Right hindlimb (tissue), 1 donor: ENCODE measurements at places on chromosomes 3 and 15.
A peak's percentile ranks its signal among the peaks of the same experiment; 100 is the strongest.

DNA sequence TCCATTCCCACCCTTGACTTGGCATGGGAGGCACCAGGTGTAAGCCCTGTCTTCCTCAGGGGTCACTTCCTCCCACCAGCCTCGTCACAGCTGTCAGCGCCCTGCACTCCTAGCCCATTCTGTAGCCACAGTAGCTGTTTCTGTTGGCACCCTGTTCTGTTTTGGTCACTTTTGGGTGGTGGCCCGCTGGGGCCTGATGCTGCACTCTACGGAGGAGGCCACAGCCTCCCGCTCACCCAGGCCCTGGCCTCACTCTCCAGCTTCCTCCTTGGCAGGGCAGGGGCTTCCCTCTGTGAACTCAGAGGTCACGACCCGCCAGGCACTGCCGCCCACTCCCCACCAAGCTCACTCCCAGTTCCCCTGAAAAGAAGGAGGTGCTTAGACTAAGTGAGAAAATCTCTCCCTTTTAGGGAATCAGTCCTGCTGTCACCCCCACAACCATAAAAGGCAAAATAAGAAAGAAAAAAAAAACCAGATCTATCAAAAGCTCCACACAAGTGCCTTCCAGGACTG, 68.4 kb downstream of the MGLL start:
- DNase-seq = no peak

DNA sequence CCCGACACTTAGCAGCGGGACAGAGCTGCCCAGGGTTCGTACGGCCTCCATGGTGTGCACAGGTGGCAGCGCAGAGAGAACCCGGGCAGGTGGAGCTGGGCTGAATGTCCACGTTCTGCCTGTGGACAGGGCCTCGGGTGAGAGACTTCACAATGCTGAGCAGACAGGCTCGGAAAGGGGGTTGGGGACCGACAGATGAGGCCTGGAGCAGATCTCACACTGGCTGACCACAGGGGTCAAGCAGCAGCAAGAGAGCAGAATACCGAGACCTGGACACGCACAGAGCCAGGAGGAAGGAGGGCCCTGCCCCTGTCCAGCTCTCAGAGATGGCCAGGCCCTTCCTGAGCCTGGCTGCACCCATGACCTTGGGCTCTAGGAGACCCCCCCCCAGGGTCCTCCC, 83.0 kb downstream of the VGLL4 start:
- no peak for DNase-seq

DNA sequence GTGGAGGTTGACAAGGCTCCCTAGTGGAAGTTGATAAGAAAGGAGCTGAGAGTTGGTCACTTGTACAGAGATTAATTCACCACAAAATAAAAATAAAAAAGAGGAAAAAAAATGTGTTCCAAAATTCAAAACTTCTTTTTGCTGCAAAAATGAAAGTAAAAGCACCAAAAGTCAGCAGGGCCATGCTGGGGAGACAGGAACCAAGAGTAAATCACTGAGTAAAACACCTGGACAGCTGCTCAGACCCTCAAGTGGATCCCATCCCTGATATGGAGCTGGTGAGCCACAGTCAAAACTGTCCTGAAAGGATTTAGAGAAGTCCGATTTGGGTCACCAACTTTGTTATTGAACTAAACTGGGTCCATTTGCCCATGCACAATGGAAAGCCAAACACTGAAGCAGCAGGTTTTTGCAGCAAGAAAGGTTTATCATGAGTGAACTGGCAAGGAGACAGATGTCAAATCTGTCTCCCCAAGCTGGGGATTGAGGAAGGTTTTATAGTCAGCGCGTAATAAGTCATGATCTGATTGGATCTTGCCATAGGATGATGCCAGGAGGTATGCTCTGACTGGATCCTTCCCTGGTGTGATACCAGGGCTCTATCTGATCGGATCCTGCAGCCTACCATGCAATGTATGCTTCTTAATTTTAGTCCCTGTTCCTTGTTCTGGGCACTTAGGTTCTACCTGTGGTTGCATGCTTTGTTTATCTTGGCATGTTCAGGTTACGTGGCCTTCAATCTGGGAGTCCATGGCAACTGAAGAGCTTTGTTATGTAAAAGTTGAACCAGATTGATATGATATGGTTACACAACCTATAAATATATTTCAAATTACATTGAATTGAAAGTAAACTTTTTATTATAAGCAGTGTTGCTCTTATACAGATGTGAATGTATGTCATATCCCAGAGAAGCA, 313.2 kb downstream of the POLQ start:
- DNase-seq = no peak

DNA sequence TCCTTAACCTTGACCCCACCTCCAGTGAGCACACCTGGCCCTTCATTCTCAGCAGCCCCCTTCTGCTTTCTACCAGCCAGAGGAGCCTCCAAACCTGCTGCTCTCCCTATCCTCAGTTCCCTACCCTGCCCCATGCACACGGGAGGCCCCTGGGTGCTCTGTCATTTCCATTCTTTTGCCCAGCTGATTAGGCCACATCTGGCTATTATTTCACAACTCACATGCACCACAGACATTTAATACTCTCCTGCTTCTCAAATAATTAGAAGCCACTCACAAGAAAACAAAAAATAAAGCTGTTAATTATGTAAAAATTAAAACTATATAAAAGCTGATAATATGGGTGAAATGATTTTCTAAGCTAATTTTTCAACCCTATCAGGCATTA, 50.7 kb downstream of the MYLK start:
- DNase-seq = no peak

DNA sequence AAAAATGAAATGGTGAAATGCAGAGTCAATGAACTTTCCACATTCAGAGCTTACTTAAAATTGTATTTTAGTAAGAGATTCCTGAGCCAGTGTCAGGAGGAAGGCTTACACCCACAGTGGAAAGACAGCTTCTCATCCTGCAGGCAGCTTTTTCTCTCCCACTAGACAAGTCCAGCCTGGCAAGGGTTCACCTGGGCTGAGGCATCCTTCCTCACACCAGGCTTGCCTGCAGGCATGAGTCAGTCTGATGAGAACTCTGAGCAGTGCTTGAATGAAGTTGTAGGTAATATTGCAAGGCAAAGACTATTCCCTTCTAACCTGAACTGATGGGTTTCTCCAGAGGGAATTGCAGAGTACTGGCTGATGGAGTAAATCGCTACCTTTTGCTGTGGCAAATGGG, 3.1 kb downstream of the CCR4 start:
- DNase-seq = no peak

- no peak for DNase-seq
Measured at GRCh38 chr3:184261854-184262763, 756 bp upstream of the CAMK2N2 start.

DNA sequence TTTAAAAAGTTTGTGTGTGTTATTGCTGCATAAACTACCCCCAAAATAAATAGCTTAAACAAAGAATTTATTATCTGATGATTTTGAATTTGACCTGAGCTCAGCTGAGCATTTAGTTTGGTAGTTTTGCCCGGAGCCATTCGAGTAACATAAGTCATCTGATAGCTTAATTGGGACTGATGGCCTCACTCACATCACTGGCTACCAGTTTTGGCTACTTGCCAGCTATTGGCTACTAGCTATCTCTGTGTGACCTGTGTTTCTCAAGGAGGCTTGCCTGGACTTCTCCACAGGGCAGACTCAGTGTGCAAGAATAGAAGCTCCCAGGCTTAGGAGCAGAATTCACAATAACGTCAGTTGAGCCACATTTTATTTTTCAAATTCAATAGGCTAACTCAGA, 9.0 kb downstream of the CNTN3 start:
- DNase-seq = no peak

DNA sequence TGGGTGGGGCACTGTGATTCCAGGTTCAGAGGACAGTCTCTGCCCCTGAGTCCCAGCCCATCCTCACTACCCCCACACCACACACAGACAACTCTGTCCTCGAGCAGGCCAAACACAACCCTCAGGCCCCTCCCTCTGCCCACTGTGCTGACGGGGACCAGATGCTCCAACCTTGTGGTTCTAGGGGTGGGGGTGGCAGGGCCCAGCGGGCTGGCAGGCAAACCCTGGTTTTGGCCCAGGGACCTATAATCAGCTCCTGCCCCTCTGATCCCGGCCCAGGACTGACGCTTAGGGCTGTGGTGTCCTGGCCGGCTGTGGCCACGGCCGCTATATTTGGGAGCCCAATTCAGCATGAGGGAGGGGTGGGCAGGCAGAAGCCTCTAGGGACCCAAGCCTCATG, 5.0 kb upstream of the MYL3 start:
- peak; percentile 73 for DNase-seq

DNA sequence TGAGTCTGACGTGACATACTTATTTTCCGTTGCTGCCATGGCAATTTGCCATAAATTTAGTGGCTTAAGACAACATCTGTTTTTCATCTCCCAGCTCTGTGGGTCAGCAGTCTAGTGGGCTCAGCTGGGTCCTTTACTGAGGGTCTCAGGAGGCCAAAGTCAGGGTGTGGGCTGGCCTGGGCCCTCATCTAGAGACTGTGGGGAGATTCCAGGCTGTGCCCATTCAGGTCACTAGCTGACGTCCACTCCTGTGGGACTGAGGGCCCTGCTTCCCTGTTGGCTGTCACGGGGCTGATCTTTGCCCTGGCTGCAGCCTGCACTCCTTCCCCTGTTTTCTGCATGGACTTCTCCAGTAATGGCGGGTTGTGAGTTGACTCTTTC, 19.1 kb downstream of the FGD5 start:
- DNase-seq = peak; percentile 25

- DNase-seq = no peak
Measured at GRCh38 chr3:145959457-145960088, 201.4 kb downstream of the PLOD2 start.

- DNase-seq = no peak
Measured at GRCh38 chr3:152486364-152486763, 217.6 kb downstream of the MBNL1 start.

DNA sequence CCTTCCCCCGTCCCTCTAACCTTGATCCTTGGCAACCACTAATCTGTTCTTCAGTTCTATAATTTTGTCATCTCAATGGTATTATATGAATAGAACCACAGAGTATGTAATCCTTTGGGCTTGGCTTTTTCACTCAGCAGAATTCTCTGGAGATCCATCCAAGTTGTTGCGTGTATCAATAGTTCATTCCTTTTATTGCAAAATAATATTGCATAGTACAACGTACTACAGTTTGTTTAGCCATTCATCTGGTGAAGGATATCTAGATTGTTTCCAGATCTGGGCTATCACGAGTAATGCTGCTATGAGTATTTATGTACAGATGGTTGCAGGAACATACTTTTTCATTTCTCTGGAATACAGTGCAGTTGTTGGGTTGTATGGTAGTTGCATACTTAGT, 76.2 kb downstream of the PLXNA1 start:
- DNase-seq = no peak

DNA sequence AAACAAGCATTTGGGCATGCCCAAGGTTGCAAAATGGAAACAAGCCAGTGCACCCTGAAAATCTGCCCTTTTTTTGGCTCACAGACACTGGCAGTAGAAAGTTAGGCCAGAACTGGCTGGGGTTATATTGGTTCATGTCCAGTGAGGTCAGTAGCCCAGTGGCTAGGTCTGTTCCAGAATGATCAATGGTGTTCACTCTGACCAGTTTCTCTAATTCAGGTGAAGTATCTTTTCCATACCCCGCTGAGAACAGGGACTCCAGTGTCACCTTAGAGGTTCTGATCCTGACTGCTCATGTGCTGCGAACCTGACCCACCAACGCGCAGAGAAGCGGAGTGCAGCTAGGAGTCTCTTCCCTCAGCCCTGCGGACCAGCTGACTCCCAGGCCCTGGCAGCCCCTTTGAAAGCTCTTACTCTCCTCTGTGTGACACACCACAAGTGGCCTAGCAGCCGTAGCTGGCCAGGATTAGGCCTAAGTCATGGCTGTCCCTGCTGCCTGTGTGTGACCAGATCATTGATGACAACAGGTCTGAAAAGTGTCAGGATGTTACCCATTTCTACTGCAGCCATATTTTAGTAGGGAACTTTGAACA, 123.5 kb downstream of the GHSR start:
- no peak for DNase-seq

DNA sequence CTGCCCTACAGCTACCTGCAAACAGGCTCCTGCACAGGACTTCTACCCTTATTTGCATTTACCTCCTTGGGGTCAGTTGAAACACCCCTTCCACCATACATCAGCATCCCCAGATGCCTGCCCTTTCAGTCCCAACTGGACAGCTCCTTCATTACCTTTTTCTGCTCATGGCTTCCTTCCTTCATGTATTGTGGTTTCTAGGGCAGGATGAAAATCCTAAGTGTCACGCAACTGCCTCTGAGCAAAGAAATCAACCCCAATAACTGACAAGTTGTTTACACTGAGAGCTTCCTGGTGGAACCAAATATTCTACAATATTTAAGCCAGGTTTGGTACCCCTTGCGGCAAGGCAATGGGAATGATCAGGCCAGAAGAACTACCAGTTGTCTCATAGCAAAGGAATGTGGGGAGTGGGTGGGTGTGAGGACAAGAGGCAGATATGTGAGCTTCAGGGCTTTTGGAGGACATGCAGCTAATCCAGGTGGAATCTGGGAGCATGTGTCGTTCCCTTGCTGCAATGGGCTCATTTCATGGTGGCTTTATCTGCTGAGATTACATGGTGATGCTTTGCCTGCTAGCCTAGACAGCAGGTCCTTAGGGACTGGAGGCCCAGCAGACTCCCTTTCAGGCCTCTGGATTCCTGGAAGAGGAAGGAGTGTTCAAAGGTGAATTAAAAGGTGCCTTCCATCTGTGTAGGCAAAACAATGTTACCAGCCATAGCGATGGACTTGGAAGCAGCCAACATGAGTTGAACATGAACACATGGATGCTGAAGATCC, 34.9 kb downstream of the PPCDC start:
- peak; percentile 19 for DNase-seq

DNA sequence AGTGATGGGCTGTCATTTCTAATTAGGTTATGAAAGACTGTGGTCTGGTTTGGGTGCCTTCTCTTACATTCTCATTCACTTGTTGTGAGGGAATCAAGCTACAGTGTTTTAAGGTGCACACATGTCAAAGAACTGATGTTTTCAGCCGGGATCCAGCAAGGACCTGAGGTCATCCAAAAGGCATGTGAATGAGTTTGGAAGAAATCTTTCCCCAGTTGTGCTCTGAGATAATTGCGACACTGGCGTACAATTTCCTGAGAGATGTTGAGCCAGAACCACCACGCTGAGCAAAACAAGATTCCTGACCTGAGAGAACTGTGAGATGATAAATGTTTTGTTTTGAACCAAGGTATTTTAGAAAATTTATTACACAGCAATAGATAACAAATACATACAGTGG, 295.3 kb upstream of the SLITRK3 start:
- no peak for DNase-seq

- no peak for DNase-seq
Measured at GRCh38 chr15:73699249-73700040, 15.3 kb downstream of the CD276 start.

- no peak for DNase-seq
Measured at GRCh38 chr15:101810876-101811275, 1.1 kb upstream of the OR4F15 start.

GRCh38 chr3:146625186-146625775, 20.1 kb upstream of the PLSCR5 start:
- no peak for DNase-seq

GRCh38 chr3:196236223-196236622, 19.9 kb downstream of the SLC51A start:
- DNase-seq = no peak

DNA sequence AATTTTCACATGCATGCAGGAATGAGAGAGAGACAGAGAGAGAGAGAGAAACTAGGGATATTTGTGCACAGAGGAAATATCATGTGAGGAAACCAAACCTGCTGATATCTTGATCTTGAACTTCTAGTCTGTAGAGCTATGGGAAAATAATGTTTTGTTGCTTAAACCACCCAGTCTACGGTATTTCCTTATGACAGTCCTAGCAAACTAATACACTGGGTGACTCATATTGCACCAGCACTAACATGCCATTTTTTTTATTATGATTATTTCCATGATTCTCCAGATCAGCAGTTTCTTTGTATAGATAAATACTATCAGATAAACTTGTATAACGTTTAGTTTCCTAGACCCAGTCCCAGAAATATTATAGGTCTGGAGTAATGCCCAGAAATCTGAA, 1259.0 kb downstream of the ZPLD1 start:
- DNase-seq = no peak
